Muscle of back (tissue), 13 donors: ENCODE measurements at places on chromosomes 6 and 20. TPM values are rescaled to one million over a fixed set of nuclear protein-coding genes. Genes with fewer than 3 reads are reported as not detected.

DNA sequence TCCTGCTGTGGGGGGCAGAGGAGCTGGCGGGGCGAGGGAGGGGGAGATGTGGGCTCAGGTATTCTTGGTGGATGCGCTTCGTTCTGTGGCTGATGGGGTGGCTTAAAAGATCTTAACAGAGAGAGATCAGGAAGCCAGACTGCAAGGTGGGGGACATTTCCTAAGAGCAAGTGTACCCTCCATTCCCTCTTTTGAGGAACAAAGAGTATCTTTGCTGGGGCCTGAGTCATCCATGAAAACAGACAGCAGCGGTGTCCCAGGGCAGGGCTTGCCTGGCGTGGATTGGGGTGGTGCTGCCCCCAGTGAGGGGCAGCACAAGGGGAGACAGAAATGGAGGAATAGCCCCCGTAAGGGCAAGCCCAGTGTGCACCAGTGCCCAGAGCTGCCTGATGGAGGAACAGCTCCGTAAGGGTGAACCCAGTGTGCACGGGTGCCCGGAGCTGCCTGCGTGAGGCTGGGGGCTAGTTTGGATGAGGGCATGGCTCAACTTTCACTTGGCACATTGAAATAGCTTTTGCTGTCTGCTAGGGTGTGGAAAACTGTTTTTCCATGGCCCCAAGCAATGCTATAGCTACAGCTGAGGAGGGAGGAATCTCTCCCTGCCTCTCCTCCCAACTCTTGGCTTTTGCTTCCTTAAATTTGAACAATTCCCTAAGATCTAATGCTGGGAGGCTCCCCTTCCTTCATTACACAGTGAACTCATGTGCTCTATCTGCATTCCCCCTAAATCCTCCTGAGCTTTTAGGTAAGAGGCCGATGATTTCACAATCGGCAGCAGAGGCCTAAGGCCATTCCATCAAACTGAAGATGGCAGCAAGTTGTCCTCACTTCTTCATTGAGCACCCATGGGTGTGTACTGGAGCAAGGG is 12.9 kb downstream of the MAPK13 start:
- DNase-seq, result no peak

DNA sequence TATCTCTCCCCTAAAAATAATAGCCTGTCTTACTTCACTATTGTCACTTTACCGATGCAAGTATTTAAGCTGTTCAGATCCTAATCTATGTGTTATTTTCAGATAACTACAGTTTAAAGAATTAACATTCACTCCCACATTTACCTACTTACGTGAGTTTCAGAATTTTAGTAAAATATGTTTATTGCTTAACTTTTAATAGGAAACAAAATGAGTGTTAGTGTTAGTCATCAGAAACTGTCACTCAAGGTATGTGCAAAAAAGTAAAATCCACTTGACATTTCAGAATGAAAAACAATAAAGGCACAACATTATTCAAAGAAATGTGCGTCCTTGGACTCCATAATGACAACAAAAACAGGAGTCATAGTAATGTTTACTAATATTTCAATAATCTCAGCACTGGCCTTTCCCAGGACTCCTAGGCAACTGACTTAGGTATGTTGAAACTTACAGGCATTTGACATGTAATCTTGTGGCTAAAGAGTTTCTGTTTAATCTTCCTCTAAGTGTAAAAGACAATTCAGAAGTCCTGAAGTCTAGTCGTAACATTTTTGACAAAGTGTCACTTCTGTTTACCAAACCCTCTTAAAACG is 4.5 kb downstream of the ATXN1 start:
- no peak for DNase-seq

- no peak for DNase-seq
These were observed 113.9 kb downstream of the EDN1 start for GRCh38 chr6:12403947-12404647.

DNA sequence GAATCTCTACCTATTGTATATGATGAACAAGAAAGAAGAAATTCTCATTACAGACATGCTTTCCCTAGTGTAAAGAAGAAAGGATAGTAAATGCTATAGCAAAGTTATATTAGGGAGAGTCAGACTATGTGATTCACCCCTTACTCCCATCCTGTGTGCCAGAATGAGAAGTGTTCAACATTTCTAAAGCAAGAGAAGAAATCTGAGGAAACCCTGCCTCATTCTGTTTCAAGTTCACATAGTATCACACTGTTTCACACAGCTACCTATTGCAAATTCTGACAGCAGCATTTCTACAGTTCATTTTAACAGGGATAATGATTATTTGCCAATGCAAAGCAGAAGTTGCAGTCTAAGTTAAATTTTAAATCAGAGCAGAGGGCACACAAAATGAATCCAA is 267.2 kb upstream of the TCF21 start:
- DNase-seq, result no peak

- DNase-seq, result no peak
These were observed 197.2 kb upstream of the SOX4 start for GRCh38 chr6:21396313-21396712.

GRCh38 chr20:17750722-17751045 is 50.9 kb downstream of the BANF2 start:
- DNase-seq, result no peak

DNA sequence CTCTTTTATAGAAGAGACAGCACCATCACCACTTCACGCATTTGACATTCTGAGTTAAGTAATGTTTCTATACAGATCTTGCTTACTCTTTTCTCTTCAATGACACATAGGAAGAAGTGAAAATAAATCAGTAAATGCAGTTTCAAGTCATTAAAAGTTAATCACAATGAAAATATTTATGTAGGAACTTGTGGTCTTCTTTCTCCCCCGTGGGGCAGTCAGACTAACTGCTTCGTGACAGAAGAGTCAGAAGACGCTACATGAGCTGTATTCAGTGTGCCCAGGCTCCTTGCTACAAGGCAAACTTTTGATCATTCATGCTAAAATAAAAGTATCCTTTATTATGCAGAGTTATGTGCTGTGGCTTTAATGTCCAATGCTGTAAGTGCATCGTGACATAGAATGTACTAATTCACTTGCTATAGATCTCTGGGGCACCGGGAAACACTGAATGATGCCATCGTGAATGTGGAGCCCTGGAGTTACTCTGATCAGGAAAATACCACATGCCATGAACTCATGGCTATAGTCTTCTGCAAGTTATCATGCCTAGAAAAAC is 117.8 kb upstream of the TRAF3IP2 start:
- no peak for DNase-seq

GRCh38 chr6:28758046-28758817 is 165.6 kb downstream of the TRIM27 start:
- DNase-seq, result no peak

DNA sequence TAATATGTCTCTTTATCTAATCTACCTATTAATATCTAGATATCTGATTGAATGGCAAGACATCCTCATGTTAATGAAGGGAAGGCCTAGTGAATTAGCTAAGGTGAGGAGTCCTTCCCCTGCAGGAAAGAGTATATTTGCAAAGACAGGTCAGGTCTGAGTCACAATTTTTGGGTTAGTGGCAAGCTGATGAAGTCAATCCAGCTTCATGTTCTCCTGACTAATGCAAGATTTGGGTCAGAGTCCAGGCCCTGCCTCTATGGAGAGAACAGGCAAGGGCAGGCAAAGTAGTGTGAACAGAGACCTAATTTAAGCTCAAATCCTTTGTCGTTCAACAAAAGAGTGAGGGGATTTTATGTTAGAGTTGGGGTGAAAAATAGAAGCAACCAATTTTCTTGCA is 496.7 kb downstream of the BMP2 start:
- no peak for DNase-seq

GRCh38 chr6:113258771-113259170 is 598.4 kb upstream of the MARCKS start:
- no peak for DNase-seq

DNA sequence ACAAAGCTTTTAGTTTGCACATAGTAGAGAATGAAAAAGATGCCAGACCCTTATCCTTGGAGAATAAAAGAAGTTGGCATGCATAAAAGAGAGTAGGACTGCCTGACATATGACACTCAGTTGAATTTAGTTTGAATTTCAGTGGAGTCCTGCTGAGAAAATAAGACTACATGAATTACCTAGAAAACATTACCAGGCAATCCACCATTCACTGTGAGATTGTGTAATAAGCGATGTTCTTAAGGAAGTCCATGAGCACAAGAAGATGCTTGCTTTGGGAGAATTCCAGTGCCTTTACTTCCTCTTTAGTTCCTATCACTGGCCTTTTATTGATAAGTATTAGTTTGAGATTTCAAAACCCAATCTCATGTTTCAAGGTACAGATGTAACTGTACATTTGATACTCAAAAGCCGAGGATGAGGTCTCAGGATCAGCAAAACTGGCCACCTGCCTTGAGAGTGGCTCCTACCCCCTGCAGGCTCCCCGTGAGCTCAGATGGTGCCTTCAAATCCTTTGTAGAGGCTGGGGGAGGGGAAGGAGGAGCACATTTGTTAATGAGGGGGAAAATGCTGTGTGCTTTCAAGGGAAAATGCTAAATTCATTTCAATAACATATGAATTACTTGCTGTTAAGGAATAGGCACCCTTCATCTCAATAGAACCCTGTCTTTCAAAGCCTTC is 11.2 kb upstream of the UNC93A start:
- DNase-seq, result no peak

DNA sequence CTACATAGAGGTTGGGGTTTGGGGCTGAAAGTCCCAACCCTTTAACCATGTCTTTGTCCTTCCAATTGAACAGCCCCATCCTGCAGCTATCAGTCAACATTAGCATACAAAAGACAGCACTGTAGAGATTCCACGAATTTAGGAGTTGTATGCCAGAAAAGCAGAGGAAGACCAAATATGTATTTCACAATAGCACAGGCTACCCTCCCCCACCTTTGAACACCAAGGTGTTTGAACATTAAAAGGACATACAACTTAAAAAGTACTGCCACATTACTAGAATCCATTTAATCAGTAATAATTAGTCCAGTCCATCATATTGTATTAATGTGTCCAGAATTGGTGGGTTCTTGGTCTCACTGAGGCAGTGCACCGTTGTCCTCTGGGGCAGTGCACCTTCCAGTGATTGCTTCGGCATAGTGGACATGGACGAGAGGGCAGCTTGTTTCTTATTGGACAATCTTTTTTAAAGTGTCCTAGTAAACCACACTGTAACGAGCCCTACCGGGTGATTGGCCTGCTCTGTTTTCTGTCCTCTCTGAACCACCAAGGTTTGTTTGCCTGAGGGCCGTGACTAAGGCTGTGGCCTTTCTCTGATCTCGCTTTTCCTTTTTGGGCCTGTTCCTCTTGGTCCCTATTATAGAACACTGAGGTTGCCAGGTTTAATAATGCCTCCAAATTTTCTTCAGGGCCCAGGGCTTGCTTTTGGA is 36.4 kb downstream of the GSTA4 start:
- no peak for DNase-seq

- no peak for DNase-seq
These were observed 127.6 kb downstream of the MAP3K7 start for GRCh38 chr6:90459225-90459758.

DNA sequence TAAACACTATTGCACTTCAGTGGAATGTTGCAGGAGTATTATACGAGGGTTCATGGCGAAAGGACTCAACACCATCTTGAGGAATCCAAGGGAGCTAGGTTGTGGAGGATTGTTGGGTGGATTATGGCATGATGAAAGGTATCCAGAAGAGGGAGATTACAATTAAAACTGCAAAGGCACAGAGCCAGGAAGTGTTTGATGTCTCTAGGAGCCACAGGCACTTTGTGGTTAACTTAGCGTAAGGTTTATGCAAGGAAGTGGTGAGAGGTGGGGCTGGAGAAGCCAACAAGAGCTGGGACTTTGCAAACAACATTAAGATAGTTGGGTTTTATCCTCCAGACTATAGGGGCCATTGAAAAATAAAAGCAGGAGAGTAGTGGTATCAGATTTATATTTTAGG is 86.6 kb upstream of the TPD52L1 start:
- no peak for DNase-seq

DNA sequence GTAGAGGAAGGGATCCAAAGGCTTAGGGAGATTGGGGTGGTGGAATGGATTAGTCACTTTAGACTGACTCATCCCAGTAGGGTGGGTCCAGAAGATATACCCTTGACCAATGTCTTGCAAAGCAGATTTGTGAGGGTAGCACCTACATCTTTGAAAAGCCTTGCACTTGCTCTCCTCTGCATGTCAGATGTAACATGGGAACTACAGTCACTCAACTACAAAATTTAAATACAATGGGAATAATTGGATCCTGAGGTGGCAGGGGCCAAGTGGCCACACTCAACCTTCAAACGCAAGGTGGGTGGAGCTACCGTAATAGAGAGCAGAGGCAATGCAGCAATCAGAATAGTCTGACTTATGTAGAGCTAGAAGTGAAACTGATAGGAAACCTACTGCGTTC is 71.2 kb downstream of the ME1 start:
- DNase-seq, result no peak

GRCh38 chr20:40868551-40869217 is 159.9 kb upstream of the TOP1 start:
- peak; percentile 85 for DNase-seq

DNA sequence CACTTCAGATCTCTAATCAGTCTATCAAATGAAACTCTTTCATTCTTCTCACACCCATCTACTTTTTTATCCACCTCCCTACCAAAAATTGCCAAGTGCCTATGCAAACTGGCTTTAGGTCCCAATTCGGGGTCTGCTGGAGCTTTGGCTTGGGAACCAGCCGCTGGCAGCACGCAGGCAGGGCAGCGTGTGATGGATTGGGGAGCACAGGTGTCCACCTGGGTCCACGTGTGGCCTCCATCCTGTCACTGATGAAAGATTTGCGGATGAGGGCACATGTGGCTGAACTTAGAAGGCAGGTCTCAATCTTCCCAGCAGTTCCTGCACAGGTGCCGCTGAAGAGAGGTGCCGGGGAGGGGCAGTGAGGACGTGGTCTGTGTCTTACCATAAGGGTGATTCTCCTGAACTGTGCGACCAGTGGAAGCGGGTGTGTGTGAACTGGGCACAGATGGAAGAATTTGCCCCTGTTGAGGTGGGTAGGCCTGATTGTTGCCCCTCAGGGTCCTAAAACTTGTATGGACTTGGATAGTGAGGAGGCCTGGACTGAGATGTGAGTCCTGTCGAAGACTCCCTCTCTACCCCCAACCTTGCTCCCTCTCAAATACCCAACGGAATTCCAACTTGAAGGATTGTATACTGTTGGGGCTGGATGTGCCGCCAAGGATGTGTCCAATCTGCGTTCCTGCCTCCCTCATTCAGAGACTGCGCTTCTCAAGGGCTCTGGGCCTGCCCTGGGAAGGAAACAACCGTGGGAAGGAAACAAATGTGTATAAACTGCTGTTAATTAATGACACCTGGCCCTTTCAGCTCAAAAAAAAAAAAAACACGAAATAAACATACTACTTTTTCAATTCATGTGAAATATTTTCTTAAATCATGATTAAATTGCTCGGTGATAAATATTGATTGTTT is 18.4 kb upstream of the RAET1L start:
- DNase-seq, result no peak

GRCh38 chr20:63703976-63704748 is 3.6 kb downstream of the ARFRP1 start:
- no peak for DNase-seq

- no peak for DNase-seq
These were observed 92.2 kb upstream of the F13A1 start for GRCh38 chr6:6412700-6413099.

The VSX1 gene
- polyA plus RNA-seq, result not detected

The SMPD2 gene
- polyA plus RNA-seq, result 6.1 TPM

The SCAND1 gene
- polyA plus RNA-seq, result 16.6 TPM

The JPH2 gene
- polyA plus RNA-seq, result 70.9 TPM

The OR2W1 gene
- not detected for polyA plus RNA-seq

The PXDC1 gene
- polyA plus RNA-seq, result 23.6 TPM

The ACTR5 gene
- 6.1 TPM for polyA plus RNA-seq

The SUMO4 gene
- polyA plus RNA-seq, result 0.59 TPM

The UFL1 gene
- polyA plus RNA-seq, result 30.6 TPM

The TMC2 gene
- polyA plus RNA-seq, result 0.27 TPM

The LY6G6D gene
- not detected for polyA plus RNA-seq

The SLC24A3 gene
- 16.1 TPM for polyA plus RNA-seq

The OR2B6 gene
- polyA plus RNA-seq, result not detected

The B3GAT2 gene
- polyA plus RNA-seq, result 1.8 TPM
